ENCODE measurements at places on chromosomes 4 and X. TPM values are rescaled to one million over a fixed set of nuclear protein-coding genes. Genes with fewer than 3 reads are reported as not detected.

DNA sequence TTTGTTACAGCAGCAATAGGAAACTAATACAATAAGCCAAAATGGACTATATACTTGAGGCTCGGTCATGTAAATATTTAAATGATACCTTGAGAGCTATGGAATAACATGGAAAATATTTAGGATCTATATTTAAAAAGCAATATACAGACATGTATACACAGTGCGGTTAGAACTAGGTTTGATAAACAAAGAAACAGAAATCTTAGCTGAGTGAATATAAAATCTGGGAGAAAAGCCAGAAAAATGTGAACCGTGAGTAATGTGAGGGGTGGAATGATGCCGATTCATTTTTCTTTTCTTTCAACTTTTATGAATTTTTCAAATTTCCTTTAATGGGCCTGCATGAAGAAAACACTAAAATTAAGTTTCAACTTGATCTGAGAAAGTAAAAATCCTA, 104.1 kb downstream of the ATXN3L start:
- no peak for DNase-seq
- no peaks in the 10 kb centered on the region for H3K4me1 ChIP-seq
- H3K27me3 ChIP-seq: no peaks in the 10 kb centered on the region
- H3K4me3 ChIP-seq: no peak overlapping the region
- no peaks in the 10 kb centered on the region for H3K36me3 ChIP-seq

DNA sequence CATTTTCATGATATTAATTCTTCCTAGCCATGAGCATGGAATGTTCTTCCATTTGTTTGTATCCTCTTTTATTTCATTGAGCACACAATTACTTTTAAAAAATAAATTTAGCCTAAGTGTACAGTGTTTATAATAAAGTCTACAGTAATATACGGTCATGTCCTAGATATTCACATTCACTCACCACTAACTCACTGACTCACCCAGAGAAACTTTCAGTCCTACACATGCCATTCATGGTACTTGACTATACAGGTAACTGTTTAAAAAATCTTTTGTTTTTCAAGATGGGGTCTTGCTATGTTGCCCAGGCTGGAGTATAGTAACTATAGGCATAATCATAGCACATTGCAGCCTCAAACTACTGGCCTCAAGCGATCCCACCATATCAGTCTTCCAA, 348.1 kb downstream of the RAPGEF2 start:
- H3K36me3 ChIP-seq: no peaks in the 10 kb centered on the region
- peaks cover 3% of the 10 kb centered on the region for H3K4me1 ChIP-seq
- H3K27ac ChIP-seq: no peak overlapping the region
- no peaks in the 10 kb centered on the region for H3K27me3 ChIP-seq

- peaks cover 8% of the 10 kb centered on the region for H3K27me3 ChIP-seq
- H3K27ac ChIP-seq: no peak overlapping the region
- no peak overlapping the region for H3K4me3 ChIP-seq
- no peak for DNase-seq
These were observed 40.2 kb upstream of the NHSL2 start for GRCh38 chrX:71870208-71871098.

GRCh38 chr4:69383281-69383680, 103.0 kb downstream of the UGT2B28 start:
- no peaks in the 10 kb centered on the region for H3K4me1 ChIP-seq
- H3K27me3 ChIP-seq: no peaks in the 10 kb centered on the region
- no peaks in the 10 kb centered on the region for H3K36me3 ChIP-seq
- H3K4me3 ChIP-seq: no peak overlapping the region

DNA sequence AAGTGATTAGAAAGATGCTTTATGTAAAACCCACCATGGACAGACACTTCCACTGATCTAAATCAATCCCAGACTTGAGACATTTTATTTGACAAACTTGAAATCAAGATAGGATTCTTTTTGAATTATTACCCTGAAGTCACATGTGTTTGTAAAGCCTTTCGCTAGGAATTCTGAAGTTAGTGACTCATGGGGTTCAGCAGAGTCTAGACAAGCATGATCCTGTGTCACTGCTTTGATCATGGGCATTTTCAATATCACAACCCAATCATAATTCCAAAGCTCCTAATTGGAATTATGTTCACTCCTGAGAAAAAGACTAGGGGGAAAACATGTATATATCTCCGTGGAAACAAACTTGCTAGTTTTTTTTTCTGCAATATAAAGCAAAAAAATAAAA, 67.5 kb upstream of the BMP3 start:
- no peaks in the 10 kb centered on the region for H3K36me3 ChIP-seq
- no peak for DNase-seq
- H3K27me3 ChIP-seq: no peaks in the 10 kb centered on the region

Gene KLF8
- total RNA-seq: 181 TPM

Gene APEX2
- total RNA-seq: 23.7 TPM

Gene ZIC3
- not detected for total RNA-seq

DNA sequence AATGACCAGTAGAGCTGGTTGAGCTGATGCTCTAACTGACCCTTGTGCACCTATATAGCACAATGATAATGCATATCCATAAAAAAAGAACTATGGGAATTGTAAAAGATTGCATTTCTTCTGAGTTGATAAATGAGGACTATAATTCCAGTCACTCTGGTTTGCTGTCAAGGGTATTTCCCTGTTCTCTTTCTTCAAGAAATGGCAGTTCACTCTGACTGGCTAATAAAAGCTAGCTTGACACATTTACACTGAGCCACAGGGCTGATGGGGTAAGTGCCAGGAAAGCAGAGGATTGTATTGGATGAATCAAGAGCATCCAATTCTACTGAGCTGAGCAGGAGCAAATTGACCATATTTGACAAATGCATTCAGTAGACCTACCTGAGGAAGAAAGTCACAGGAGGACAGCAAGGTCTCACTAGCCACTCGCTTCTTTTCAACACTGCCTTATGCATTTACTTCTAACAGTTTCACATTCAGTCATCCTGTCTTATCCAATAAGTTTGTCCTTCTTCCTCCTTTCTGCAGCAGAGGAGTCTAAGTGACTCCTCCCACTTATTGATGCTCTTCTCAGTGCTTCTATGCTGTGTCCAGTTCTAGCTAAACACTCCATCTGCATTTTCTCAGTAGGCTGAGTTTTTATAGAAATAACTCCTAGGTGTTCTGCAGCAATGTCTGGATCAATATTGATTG, 43.0 kb downstream of the RBMX2 start:
- H3K4me3 ChIP-seq: no peak overlapping the region
- H3K36me3 ChIP-seq: no peaks in the 10 kb centered on the region
- no peak for DNase-seq
- H3K27ac ChIP-seq: no peak overlapping the region
- H3K4me1 ChIP-seq: no peaks in the 10 kb centered on the region
- H3K27me3 ChIP-seq: no peaks in the 10 kb centered on the region

DNA sequence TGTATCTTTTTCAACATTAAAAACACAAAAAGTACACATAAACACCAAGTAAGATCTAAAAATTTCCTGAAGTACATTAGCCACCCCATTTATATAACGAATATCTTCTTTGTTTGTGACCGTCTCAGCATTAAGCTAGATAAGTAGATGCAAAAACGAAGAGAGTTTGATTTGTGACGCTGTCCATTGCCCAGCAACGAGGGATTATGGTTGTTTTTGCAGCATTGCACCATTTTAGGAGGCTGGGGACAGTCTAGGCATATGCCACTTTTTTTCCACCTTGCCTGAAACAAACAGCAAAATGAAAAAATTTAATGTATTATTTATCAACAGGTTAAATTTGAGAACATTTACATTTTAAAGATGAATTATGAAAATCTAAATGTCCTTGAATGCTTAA, 12.0 kb upstream of the IGSF1 start:
- H3K27me3 ChIP-seq: no peaks in the 10 kb centered on the region
- no peak overlapping the region for H3K27ac ChIP-seq
- H3K36me3 ChIP-seq: no peaks in the 10 kb centered on the region
- H3K4me3 ChIP-seq: no peak overlapping the region
- H3K4me1 ChIP-seq: no peaks in the 10 kb centered on the region
- DNase-seq: no peak

Gene PDE6B
- total RNA-seq: not detected

- H3K36me3 ChIP-seq: no peaks in the 10 kb centered on the region
- H3K27ac ChIP-seq: no peak overlapping the region
- DNase-seq: no peak
- H3K27me3 ChIP-seq: no peaks in the 10 kb centered on the region
- no peak overlapping the region for H3K4me3 ChIP-seq
These were observed 44.8 kb downstream of the UGT2A3 start for GRCh38 chr4:68906780-68907137.

DNA sequence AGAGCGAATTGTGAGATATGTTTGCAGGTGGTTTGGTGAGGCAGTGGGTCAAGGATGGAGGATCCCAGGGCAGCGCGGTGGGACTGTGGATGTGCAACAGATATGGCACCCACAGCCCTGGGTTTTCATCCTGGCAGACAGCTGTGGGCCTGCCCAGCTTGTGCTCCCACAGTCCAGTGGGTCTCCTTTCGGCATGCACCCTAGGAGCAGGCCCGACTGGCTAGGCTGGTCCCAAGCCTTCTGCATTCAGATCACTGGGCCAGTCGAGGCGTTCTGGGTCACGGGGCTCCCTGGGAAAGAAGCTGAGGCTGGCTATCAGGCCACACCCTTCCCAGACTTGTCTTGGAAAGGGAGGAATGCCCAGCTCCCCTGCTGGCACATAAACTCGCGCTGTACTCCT, 2289.6 kb downstream of the ARAP2 start:
- no peaks in the 10 kb centered on the region for H3K36me3 ChIP-seq
- H3K27ac ChIP-seq: no peak overlapping the region
- no peaks in the 10 kb centered on the region for H3K27me3 ChIP-seq
- no peak overlapping the region for H3K4me3 ChIP-seq
- no peaks in the 10 kb centered on the region for H3K4me1 ChIP-seq

GRCh38 chr4:120977435-120977997, 55.0 kb upstream of the PRDM5 start:
- no peaks in the 10 kb centered on the region for H3K4me1 ChIP-seq
- H3K27me3 ChIP-seq: no peaks in the 10 kb centered on the region
- H3K27ac ChIP-seq: no peak overlapping the region
- no peak overlapping the region for H3K4me3 ChIP-seq
- no peak for DNase-seq

Gene POF1B
- 330 TPM for total RNA-seq

GRCh38 chr4:26873391-26874026, 12.9 kb downstream of the STIM2 start:
- DNase-seq: no peak
- no peaks in the 10 kb centered on the region for H3K36me3 ChIP-seq
- H3K27ac ChIP-seq: no peak overlapping the region
- peaks cover 4% of the 10 kb centered on the region for H3K4me1 ChIP-seq
- no peaks in the 10 kb centered on the region for H3K27me3 ChIP-seq

Gene ARR3
- total RNA-seq: not detected

Gene FAM47E
- total RNA-seq: 0.34 TPM

DNA sequence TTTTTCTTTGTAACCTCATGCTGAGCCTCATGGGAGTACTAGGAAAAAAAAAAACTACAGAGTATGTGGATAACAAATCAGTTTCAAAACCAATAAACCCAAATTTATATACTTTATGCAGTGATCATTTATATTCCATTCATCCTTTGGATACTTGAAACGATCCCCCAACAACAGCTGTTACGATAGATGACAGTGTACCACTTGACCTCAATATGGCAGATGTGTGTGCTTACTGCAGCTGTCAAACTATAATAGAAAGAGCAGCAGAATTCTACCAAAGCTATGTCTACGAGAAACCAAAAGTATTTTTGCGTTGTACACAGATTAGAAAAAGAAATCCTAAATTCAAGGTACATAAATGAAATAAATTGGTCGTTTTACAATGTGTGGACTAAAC, 337.8 kb downstream of the PDGFC start:
- no peak overlapping the region for H3K27ac ChIP-seq
- H3K36me3 ChIP-seq: no peaks in the 10 kb centered on the region
- no peak overlapping the region for H3K4me3 ChIP-seq
- no peaks in the 10 kb centered on the region for H3K4me1 ChIP-seq
- DNase-seq: no peak

DNA sequence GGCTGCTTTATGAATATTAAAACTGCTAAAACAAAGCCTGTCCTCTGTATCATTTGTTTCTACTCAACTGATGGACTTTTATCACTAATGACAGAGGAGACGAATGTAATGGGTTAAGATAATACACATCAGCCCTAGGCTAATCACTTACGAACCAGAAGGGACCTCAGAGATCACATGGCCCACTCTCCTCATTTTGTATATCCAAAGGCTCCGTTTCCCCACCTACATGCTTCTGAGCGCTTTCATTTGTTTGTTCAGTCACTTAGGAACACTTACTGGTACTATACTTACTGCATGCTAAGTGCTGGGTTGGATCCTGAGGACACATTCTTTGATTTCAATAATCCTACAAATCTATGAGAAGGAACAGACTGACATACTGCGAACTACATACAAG, 169.3 kb downstream of the CEP135 start:
- DNase-seq: no peak
- no peak overlapping the region for H3K4me3 ChIP-seq
- no peaks in the 10 kb centered on the region for H3K27me3 ChIP-seq
- no peaks in the 10 kb centered on the region for H3K4me1 ChIP-seq
- no peaks in the 10 kb centered on the region for H3K36me3 ChIP-seq

Gene TXK
- 6.8 TPM for total RNA-seq

- no peaks in the 10 kb centered on the region for H3K27me3 ChIP-seq
- H3K36me3 ChIP-seq: no peaks in the 10 kb centered on the region
- H3K27ac ChIP-seq: no peak overlapping the region
- no peak for DNase-seq
- H3K4me3 ChIP-seq: no peak overlapping the region
These were observed 181.9 kb upstream of the ANXA3 start for GRCh38 chr4:78369679-78370078.

GRCh38 chr4:26821677-26822503, 38.8 kb upstream of the STIM2 start:
- no peak overlapping the region for H3K4me3 ChIP-seq
- H3K36me3 ChIP-seq: no peaks in the 10 kb centered on the region
- DNase-seq: no peak
- H3K4me1 ChIP-seq: peaks cover 11% of the 10 kb centered on the region
- H3K27ac ChIP-seq: no peak overlapping the region

DNA sequence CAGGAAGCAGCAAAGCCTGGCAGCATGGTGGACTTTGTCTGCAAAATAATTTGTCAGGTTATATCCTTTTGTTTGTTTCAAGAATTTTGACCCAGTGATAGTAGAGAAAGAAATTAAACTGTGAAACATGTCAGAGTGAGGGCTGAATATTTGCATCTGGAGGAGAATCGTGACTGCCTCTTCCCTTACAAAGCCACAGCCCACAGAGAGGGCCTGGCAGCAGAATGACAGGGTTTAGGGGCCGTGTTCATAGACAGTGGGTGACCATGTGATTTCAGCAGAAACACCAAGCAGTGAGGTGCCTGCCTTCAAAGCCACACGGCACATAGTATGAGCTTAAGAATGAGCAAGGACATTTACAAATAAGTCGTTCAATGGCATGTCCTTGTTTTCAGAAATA, 24.4 kb upstream of the PLAC8 start:
- H3K27ac ChIP-seq: no peak overlapping the region
- H3K36me3 ChIP-seq: no peaks in the 10 kb centered on the region
- no peaks in the 10 kb centered on the region for H3K4me1 ChIP-seq
- no peaks in the 10 kb centered on the region for H3K27me3 ChIP-seq

- H3K4me3 ChIP-seq: no peak overlapping the region
- H3K27me3 ChIP-seq: no peaks in the 10 kb centered on the region
- no peak for DNase-seq
- no peak overlapping the region for H3K27ac ChIP-seq
- no peaks in the 10 kb centered on the region for H3K4me1 ChIP-seq
These were observed 22.3 kb downstream of the ADGRA3 start for GRCh38 chr4:22493523-22493922.
